Panc1 (cell line): ENCODE measurements at places on chromosomes 12 and 14. TPM values are rescaled to one million over a fixed set of nuclear protein-coding genes. Genes with fewer than 3 reads are reported as not detected.

The ETNK1 gene
- total RNA-seq = 43.1 TPM

The MUCL1 gene
- total RNA-seq = not detected

GRCh38 chr14:68539789-68540188, 253.1 kb downstream of the ZFP36L1 start:
- no peak for DNase-seq

The FRMD6 gene
- 40.7 TPM for total RNA-seq

The MNAT1 gene
- 29.4 TPM for total RNA-seq

The TRHDE gene
- total RNA-seq = 1.9 TPM

DNA sequence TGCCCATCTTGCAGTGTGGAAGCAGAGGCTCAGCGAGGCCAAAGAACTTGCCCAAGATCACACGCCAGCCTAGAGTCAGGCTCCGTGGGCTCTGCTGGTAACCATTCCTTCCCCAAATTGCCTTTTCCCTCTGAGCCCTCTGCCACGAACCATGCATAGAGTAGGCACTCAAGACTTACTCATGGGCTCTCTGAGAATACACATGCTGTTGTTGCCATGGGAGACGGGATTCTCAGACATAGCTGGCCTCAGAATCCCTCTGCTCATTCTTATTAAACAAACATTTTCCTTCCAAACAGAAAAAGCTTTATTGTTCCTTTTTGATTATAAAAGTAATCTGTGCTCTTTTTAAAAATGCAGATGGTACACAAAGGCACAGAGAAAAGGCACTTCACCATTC, 52.5 kb upstream of the WSCD2 start:
- no peak for DNase-seq

The GPRC5A gene
- total RNA-seq = 648 TPM

The RIC8B gene
- 16.1 TPM for total RNA-seq

- peak; percentile 86 for DNase-seq
These were observed 1.2 kb downstream of the CRY1 start for GRCh38 chr12:107091989-107092641.

The ATF7 gene
- total RNA-seq = 29.5 TPM

- DNase-seq = no peak
These were observed 152.4 kb upstream of the ATP2B1 start for GRCh38 chr12:89861086-89861485.

The TAMALIN gene
- total RNA-seq = 0.82 TPM

The OR4K2 gene
- total RNA-seq = not detected

The RNF31 gene
- 48.6 TPM for total RNA-seq

DNA sequence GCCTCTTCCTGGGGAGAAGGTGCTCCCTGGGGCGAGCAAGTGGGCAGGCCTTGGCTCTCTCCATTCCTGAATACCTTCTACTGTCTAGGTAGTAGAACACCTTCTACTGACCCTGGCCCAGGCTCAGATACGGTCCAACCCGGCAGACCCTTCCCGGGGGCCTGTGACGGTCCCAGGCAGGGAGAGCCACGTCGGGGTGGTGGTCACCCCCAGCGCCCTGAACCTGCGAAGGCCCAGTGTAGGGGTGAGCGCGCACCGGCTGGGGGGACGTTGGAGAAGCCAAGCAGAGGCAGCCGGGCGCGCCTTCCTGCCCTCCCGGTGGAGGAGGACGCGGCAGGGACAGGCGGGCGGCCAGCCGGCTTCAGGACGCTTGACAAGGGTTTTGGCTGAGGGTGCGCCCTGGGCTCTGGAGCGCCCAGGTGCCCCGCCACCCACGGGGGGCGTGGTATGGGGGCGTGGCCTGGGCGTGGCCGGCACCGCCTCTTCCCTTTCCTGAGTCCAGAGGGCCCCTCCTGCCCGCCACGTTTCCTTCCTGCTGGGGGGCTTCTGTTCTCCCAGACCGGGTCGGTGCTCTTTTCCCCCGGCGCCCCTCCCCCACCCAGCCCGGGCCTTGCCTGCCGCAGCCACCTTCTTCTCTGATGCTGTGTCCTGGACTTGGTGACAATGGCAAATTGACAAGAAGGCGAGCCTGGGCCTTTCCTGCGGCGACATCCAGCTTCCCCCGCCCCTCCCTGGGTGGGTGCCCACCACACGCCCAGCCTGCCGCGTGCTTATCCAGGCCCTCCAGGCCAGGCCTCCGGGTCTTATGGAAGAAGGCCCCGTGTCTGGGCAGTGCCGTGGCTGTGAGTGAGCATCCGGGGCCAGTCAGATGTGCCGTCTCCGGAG, 24.5 kb upstream of the PPP1R13B start:
- DNase-seq = no peak

DNA sequence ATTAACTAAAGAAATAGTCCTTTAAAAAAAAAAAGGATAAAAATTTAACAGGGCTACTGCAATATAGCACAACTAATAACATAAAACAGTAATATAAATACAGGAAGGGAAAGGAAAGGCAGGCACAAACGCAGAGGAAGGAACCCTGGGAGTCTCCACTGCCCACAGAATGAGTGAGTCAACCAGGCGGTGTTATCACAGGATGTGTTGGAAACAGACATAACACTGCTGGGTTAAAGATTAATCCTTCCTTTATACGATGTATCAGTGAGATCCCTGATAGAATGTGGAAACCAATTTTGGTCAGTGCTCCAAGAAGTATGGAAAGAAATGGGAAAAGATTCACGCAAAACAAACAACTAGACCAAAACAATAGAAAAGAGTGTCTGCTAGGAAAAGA, 47.9 kb downstream of the FGD6 start:
- no peak for DNase-seq

The GPR132 gene
- total RNA-seq = 0.08 TPM

- DNase-seq = no peak
These were observed 4.5 kb downstream of the DPF3 start for GRCh38 chr14:72889366-72889765.

DNA sequence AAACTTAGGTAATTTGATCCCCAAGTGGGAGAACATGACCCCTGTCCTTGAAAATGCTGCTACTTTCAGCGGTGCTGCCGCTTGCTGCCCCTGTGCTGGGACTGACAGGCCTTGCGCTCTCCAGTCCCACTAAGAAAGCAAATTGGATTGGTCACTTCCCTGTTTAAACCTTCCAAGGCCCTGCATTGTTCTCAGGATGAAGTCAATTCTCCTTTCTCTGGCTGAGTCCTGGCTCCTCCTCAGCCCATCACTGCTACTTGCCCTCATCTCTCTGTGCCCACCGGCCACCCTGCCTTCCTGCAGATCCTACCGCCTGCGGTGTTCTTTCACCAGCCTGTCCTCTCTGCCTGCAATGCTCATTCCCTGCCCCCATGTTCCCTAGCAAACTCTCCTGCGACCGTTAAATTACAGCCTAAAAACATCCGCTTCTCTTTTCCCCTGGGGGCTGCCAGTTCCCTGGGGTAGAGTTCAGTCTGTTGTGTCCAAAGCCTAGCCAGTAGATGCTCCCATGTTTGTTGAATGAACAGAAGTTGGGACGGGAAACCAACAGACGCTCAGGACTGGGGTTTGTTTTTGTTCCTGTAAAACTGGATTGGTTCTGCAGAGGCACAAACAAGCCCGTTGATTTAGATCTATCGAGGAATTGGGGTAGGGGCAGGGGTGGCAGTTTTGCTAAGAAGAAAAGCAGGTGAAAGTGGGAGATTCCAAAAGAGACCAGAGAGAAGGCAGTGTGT, 127.3 kb upstream of the HIF1A start:
- DNase-seq = no peak

DNA sequence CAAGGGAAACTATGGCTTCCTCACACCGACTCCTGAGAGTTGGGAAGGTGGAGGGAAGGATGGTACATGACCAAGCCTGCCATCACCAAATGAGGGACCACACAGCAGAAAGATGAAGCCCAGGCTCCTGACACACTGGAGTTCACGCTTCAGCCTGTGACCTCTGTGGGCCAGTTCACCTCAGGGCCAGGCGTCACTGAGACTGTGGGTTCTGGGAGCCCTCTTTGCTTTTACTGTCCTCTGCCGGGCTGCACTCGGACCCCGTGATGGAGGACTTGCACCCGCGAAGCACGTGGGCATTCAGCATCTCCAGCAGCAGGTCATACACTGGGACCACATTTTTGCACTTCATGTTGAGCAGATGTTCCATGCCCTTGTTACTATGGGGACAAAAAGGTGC, 61.2 kb downstream of the ESR2 start:
- DNase-seq = no peak

DNA sequence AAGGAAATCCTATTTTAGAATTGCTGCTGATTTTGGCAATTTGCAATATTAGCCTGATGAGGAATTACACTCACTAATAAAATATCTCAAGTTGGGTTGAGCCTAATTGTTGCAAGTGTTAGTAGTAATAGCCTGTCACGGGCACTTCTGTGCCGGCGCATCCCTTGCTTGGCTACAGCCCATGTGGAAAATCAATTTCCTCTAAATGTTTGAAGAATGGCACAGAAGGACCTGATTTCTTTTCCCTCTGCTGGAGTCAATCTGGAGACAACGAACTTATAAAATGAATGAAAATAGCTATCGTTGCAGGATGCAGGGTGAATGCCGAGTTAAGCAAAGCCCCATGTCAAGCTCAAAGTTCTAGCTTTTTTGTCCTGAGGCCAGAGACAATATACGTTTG, 31.2 kb upstream of the MED13L start:
- no peak for DNase-seq

The PLEKHH1 gene
- 6.7 TPM for total RNA-seq

DNA sequence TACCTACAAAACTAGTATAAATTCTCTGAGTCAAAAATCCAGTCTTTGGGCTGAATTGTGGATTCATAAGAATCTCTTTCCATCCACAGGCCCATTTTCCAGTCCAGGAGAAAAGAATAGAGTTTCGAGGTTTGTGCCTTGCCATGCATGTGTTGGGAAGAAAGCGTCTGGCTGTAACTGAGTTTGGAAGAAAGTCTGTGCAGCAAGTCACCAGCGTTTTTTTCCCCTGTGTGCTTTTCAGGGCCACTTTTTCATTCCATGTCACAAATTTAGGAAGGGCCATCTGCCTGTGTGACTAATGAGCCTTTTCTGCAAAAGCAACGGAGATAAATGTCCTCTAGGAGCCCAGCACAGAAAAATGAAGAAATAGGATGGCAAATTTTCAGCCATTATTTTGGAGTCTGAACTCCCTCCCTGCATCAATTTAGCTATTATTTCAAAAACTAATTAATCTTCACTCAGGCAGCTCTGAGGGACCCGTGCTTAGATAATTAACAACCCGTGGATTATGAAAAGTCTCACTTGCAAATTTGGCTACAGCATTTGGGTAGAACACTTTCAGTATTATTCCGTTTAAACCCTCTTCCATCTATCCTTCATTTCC, 261.5 kb downstream of the SUDS3 start:
- no peak for DNase-seq

DNA sequence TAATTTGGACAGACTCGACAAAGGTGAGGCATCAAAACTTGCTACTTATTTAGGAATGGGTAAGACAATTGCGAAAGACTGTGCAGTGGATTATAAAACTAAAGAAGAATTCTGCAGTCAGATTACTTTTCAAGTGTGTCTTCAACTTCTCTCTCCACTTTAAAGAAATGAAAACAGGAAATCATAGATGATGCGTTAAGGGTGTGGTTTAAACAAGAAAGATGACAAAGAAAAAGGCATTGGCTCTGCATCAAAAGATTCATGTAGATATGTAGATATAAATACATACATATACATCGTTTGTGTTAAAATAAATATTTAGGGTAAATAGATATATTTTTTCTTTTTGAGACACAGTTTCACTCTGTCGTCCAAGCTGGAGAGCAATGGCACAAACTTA, 74.6 kb upstream of the PARP11 start:
- DNase-seq = no peak

DNA sequence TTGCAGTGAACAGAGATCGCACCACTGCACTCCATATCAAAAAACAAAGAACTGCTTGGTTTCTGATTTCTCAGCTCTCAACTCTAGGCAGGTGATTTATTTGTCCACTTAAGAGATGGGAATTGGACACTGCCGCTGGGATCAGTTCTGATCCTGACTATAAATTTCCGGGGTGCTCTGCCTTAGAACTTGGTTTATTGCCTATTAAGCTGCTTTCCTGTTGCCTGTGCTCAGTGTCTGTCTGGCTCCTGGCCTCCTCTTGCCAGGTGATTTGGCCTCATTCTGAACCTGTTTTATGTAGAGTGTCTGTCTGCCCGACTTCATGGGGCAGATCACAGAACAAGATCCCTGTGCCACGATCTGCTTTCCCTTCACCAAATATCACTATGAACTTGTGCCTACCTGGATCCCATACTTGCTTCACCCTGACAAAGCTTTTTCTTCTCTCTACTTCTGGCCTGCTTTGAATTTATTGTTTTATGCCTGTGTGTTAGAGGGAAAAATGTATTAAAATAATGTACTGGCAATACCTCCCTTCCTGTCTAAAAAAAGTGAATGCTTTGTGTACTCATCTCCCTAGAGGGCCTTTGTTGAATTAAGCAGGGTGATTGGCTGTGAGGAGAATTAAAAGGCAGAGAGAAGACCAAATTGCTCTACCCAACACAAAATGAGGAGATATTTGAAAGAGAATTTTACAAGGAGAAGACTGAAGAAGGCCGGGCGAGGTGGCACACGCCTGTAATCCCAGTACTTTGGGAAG, 27.6 kb downstream of the CDKN1B start:
- no peak for DNase-seq

The SLC25A21 gene
- total RNA-seq = 2.1 TPM

The ACOT2 gene
- total RNA-seq = 24.9 TPM

- DNase-seq = no peak
These were observed 39.8 kb downstream of the TMTC3 start for GRCh38 chr12:88181881-88182280.

DNA sequence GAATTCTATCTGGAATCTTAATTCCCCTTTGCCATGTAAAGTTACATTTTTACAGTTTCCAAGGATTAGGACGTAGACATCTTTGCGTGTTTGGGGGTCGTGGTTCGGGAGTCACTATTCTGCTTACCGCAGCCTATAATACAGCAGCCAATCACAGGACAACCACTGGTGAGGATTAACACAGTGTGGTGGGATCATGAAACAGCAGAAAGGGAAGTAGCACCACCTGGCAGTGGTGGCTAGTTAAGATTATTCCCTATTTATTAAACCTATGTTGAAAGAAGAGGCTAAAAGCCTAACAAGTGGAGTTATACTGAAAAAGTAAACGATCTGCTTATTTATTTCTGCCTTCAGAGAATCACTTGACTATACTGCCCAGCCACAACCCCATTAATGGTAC, 71.7 kb downstream of the IPO8 start:
- DNase-seq = no peak

GRCh38 chr14:20823859-20824258, 21.2 kb upstream of the RNASE1 start:
- DNase-seq = no peak

The FOXM1 gene
- 71.2 TPM for total RNA-seq

GRCh38 chr12:75706786-75707605, 195.6 kb upstream of the KRR1 start:
- DNase-seq = no peak

- DNase-seq = no peak
These were observed 76.9 kb downstream of the VWF start for GRCh38 chr12:6047249-6048237.
